Posterior vena cava (tissue), 2 donors: ENCODE measurements at places on chromosomes 6 and 20.

DNA sequence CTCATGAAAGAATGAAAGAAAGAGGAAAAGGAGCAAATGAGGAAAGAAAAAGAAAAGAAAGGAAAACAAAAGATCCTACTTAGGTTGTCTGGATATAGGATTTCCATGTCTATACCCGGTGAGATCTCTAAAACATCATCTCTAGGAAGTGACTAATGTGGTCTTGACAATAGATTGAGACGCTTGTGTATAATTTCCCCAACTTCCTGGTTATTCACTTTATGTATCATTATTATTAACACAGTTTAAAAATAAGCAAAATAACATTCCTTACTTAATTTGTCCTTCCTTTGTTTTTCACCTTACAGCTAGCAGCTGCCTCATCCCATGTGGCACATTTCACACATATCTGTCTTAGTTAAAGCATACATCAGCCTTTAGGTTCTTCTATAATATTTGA lies 27.0 kb downstream of the LAMA4 start:
- no peak for DNase-seq

DNA sequence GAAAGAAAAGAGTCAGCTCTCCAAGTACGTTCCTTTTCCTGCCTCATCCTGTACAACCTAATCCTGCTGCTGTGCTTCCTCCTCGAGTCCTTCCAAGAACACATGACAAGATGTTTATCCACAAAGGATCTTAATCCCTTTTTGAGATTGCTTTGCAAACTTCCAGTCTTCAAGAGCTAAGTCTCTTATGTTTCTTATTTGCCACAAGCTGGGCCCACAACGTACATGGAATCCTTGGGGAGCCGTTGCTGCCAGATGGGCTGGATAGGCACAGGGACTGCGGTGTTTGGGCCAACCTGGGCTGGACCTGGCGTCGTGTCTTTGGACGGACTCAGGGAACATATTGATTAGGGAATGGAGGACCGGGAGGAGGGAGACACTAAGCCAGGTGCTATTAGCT lies 79.7 kb upstream of the AFDN start:
- DNase-seq, result no peak

- no peak for DNase-seq
These were observed 82.7 kb downstream of the CFAP61 start for GRCh38 chr20:20134941-20135575.

DNA sequence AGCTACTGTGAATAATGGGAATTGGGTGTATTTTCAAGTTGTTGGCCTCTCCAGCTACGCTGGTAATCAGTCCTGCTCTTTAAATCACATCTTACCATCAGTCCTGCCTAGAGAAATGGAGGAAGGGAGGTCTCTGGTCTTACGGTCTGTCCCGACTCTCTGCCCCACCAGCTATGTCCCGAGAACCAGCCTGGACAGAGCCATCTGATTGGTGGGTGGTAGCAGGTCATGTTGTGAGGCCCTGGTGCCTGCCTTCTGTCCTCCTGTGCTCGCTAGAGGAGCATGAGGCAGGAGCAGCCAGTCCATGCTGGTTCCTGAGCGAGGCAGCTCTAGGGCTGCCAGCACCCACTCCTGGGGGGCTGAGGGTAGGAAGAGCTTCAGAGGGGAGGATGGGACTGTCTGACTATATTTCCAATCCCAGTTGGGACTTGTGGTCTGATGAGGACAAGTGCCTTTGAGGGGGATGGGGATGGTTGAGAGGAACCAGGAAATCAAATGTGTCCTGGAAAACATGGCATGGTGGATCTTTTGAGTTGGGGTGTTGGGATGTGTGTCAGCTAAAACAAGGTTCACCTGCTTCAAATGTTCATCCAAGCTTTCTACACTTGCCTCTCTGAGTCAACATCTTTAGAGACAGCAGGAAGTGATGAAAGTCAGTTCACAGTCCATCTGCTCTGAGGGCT lies 33.0 kb downstream of the SYNJ2 start:
- peak; percentile 29 for DNase-seq
